ENCODE measurements at places on chromosomes 16 and 17. TPM values are rescaled to one million over a fixed set of nuclear protein-coding genes. Genes with fewer than 3 reads are reported as not detected.

GRCh38 chr16:58960484-58960883 is 226.4 kb upstream of the GOT2 start:
- H3K4me1 ChIP-seq, result no peaks in the 10 kb centered on the region
- no peak overlapping the region for H3K4me3 ChIP-seq
- H3K27ac ChIP-seq, result no peak overlapping the region
- DNase-seq, result no peak
- H3K27me3 ChIP-seq, result no peaks in the 10 kb centered on the region

DNA sequence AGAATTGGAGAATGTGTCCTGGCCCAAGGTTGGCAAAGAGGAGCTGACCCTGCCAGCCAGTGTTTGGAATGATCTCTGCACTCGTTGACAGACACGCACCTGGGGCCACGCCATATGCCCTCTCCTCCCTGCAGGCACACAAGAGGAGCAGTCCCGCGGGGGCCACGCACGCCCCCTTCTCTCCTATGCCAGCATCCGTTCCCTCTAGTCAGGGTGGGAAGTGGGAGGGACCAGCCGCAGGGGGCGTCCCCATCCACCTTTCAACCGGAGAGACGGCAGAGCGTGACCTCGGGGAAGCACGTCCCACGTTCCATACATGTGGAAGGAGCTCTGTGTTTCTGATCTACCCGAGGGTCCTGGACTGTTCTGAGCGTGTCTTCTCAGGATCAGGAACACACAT is 86.9 kb upstream of the ZNF750 start:
- H3K27me3 ChIP-seq, result no peaks in the 10 kb centered on the region
- H3K4me1 ChIP-seq, result peaks cover 5% of the 10 kb centered on the region
- H3K36me3 ChIP-seq, result peaks cover 82% of the 10 kb centered on the region
- H3K4me3 ChIP-seq, result no peak overlapping the region
- no peak for DNase-seq

The C16orf96 gene
- not detected for total RNA-seq

The HASPIN gene
- total RNA-seq, result 15.9 TPM

Data from SJCRH30 (cell line).